AG08395 (cell line): ENCODE measurements at places on chromosomes 7 and 10.

GRCh38 chr10:62047960-62048383 lies 146.5 kb downstream of the ARID5B start:
- DNase-seq: no peak

GRCh38 chr7:82057476-82057875 lies 287.6 kb upstream of the HGF start:
- no peak for DNase-seq

DNA sequence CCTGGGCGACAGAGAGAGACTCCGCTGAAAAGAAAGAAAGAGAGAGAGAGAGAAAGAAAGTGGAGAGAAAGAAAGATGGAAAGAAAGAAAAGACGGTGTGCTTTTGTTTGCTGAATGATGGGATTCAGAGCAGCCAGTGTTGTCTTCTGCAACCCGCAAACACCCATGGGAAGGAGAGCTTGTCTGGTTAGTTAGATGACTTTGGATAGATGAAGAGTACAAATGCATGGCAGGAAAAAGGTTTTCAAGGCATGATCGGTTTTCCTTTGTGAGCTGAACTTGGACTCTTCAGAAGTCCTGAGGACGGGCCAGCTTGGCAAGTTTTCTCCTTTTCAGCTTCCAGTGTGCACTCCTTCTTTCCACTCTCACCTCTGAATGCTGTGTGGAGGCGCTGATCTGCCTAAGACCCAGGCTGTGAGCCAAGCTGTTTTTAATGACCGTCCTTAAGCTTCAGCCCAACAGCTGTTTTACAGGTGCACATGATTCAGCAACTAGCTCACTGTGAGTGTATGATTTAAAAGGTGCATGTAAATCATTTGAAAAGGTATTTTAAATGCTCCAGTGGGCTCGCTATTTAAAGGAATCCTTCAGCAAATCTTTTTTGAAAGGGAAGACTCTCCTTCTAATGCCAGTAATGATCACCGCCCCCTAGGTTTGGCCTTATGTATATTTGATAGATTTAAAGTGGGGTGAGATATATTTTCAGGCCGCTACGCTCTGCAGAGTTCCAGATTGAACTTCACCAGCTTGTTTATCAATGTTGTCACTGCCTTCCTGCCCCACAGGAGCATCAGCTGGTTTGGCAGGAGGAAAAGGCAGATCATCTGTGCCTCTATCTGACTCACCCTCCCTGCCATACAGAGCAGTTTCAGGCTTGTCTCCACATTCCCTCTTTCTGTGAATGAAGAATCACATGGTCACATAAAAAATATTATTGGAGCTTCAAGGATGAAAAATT lies 115.0 kb downstream of the PLXDC2 start:
- peak; percentile 54 for DNase-seq

DNA sequence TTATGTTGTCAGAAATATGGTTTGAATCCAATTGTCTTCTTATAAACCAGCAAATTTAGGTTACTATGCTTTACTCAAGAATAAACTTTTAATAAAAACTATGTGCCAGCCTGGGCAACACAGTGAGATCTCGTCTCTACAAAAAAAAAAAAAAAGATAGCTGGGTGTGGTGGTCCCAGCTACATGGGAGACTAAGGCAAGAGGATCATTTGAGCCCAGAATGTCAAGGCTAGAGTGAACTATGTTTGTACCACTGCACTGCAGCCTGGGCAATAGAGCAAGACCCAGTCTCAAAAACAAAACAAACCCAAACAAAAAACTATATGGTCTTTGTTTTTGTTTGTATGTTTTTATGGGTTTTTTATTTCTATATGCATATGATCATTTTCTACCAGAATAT lies 7.5 kb upstream of the ARHGAP12 start:
- DNase-seq: no peak

GRCh38 chr10:44995914-44996669 lies 4.6 kb upstream of the ZNF22 start:
- peak; percentile 29 for DNase-seq

DNA sequence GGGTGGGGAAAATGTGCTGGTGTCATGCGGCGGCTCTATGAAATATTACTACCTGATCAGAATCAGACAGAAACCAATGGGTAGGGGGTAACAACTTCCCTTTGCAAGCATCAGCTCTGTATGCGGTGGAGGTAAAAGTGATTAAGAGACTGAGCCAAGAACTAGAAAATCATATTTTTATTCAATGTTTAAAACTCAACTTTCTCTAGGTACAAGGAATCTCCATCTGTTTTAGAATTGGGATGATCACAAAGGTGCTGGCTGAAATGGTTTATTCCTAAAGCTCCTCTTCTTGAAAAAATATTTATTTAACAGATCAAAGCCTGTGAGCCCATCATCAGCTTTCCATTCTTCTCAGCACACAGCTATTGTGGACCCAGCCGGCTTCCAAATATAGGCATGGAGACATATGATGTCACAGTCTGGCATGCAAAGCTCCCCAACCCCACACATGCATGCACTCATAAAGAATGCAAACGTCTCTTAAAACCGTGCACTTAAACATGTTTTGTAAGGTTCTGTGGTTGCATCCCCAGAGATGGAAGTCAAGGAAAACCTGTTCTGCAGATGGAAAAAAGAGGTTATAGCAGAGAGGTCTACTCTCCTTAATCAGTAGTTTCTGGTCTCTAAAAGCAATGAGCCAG lies 126.0 kb downstream of the SKIDA1 start:
- DNase-seq: peak; percentile 76

GRCh38 chr7:134458341-134458805 lies 527 bp downstream of the AKR1B1 start:
- peak; percentile 49 for DNase-seq

GRCh38 chr10:116017405-116017804 lies 255.6 kb downstream of the GFRA1 start:
- DNase-seq: no peak

- DNase-seq: no peak
These were observed 89.8 kb downstream of the GNAI1 start for GRCh38 chr7:80224415-80224814.

DNA sequence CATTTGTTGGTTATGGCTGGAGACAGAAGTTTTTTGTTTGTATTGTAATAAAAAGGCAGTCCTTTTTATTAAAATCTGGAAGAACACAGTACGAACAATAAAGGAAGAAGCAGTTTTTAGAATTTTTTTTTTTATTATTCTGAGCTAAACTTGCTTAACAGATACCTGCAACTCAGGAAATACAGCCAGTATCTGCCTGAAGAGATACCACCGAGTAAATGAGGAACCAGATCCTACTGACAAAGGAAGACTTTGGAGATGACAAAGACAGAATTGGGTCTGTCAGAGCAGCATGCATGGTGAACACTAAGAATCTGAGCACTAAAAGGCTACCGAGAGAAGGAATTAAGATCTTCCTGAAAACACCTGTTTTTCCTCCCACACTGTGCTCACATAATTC lies 1335.9 kb upstream of the SORCS1 start:
- no peak for DNase-seq

- no peak for DNase-seq
These were observed 186.7 kb downstream of the SLC25A13 start for GRCh38 chr7:96135241-96135640.

GRCh38 chr7:54811846-54812254 lies 52.8 kb upstream of the SEC61G start:
- DNase-seq: no peak

DNA sequence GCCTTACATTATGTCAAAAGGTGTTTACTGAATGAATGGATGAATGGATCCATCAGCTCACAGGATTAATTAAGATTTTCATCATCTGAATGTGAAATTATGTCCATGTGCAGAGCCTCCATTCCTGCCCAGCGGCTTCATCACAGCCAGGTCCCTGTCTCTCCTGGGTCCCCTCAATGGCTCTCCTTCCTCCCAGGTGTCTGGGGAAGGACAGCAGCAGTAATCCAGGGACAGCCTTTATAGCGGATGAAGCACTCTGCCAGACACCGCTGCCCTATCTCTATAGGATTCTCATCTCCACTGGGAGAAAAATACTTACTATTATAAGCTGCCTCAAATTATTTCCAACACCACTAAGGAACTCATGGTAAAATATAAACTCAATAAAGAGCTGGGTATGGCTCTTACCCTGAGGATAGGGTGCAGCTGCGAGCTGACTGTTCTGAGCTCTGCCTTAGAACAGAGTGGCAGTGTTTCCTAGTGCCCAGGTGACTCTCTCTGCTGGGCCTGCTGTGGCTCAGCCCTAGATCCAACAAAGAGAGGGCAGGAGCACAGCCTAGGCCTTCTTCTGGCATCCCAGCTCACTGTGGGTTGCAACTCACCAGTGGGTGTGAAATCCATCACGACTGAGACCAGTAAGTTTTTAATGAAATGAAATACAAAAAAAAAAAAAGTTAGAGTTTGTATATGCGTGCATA lies 38.3 kb downstream of the GPRIN2 start:
- no peak for DNase-seq

- DNase-seq: peak; percentile 17
These were observed 23.2 kb downstream of the NT5C3A start for GRCh38 chr7:33039257-33039902.

- DNase-seq: no peak
These were observed 82.7 kb downstream of the RAMP3 start for GRCh38 chr7:45240273-45240771.

- no peak for DNase-seq
These were observed 128.0 kb downstream of the MAD1L1 start for GRCh38 chr7:2104716-2105115.

DNA sequence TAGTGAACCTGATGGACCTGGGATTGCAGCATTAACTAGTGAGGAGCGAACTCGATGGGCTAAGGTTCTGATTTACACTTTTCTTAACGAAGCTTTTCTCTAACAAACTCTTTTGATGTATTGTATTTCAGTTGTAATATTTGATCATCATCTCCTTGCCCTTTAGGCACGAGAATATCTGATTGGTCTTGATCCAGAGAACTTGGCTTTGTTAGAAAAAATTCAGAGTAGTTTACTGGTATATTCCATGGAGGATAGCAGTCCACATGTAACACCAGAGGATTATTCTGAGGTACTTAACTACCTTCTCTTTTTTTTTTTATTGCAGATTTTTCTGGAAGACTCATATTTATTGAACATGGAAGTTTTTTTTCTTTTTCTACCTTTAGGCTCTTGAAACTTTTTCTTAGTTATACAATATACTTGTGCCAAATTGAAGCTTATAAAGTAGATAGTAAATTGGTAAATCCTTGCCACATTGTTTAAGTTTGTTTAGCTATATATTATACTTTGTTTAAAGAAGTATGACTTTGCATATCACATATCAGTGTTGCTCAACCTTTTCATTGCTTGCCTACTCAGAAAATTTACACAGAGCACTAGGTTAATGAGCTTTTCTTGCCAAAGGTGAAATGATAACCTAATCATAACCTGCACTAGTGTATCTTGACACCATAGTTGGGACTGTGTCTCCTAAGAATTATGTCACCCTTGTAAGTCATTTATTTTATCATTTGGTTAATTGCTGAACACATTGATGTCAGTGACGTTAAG lies 30.4 kb downstream of the CROT start:
- DNase-seq: no peak

DNA sequence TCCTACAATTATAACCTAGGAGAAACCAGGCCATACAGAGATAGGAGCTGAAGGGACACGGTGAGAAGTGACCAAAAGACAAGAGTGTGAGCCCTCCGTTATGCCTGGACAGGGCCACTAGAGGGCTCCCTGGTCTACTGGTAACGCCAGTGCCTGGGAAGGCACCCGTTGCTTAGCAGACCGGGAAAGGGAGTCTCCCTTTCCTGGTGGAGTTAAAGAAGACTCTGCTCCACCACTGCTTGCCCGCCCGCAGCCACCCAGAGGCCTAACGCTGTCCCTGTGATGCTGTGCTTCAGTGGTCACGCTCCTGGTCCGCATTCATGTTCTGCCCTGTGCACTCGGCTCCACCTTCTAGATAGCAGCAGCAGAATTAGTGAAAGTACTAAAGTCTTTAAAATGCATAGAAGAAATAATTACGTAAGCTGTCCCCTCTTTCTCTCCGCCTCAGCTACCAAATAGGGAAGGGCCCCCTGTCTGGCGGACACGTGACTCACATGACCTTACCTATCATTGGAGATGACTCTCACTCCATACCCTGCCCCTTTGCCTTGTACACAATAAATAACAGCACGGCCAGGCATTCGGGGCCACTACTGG lies 34.8 kb downstream of the GRID2IP start:
- peak; percentile 79 for DNase-seq

- no peak for DNase-seq
These were observed 75.2 kb downstream of the WAPL start for GRCh38 chr10:86446440-86446839.

GRCh38 chr7:37411444-37412034 lies 37.1 kb downstream of the ELMO1 start:
- no peak for DNase-seq

- DNase-seq: no peak
These were observed 51.0 kb upstream of the MSMB start for GRCh38 chr10:46096909-46097575.

DNA sequence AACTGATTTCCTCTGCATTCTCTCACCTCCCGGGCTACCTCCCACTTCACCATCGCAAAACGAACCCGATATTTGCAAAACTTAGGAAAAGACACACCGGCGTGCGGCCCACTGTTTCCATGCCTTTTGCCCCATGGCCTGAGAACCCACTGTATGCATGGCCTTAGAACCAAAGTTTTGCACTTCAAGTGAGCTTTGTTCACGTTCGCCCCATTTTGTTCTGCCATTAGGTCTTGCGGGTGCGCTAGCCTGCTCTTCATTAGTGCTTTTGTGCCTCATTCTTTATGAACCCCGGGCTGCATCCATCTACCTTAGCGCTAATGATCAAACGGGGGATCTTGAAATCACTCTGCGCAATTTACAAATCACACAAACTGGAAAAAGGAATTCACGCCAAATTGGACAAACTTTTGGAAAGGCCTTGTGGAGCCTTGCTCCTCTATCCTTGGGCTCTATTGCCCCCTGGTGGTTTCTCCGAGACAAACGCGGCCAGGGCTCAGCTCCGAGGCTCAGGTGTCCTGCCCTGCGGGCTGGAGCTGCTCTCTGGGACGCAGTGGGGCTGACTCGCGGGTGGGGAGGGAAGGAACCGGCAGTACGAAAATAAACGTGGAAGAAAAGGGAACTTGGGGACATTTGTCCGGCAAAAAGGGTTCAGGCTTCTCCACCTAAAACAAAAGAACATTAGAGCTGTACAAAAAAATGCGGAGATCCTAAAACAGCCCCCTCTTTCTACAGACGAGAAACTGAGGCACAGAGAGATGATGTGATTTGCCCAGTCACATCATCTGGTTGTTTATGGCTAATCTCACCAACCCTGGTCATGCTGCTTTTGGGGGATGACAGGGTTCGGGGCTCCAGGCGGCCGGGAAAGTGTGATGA lies 300.4 kb upstream of the NFE2L3 start:
- peak; percentile 62 for DNase-seq
